ENCODE measurements at places on chromosomes 16 and 17. TPM values are rescaled to one million over a fixed set of nuclear protein-coding genes. Genes with fewer than 3 reads are reported as not detected.

Gene EMP2
- 14.7 TPM for polyA plus RNA-seq

Gene C16orf86
- polyA plus RNA-seq, result 0.17 TPM

- DNase-seq, result no peak
Measured at GRCh38 chr16:46789499-46790414, 41.2 kb downstream of the C16orf87 start.

Gene ABI3
- not detected for polyA plus RNA-seq

GRCh38 chr16:25796239-25796638 lies 104.5 kb downstream of the HS3ST4 start:
- DNase-seq, result no peak

DNA sequence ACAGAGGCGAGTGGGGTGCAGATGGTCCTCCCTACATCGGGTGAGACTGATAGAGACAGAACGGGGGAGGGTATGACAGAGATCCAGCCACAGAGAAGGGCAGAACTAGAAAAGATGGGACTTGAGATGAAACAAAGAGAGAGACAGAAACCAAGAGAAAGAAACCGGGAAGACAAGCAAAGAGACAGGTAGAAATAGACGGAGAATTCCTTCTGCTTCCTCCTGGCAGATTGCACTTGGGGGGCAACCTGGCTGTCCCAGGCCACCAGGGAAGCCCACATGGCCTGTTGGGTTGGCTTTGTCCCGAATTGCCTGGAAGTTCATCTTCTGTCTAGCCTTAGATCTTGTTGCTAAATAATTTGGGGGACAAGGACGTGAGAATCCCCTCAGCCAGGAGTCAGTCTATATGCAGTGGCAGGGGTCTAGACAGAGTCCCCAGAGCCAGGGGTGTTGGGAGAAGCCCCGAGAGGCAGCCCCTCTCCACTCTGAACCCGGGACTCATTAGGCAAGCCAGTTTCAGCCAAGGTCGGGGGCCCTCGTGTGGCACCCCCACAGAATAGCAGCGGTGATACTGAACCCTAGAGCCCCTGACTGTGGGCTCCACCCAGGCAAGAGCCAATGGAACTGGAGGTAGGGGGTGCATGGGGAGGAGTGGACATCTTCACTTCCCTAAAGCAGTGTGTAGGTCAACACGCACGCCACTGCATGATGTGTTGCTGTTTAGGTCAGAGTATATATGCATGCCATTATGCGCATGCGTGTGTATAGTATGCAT lies 627 bp upstream of the TSPOAP1 start:
- no peak for DNase-seq

Gene KRTAP16-1
- not detected for polyA plus RNA-seq

Gene DCUN1D3
- 10.0 TPM for polyA plus RNA-seq

DNA sequence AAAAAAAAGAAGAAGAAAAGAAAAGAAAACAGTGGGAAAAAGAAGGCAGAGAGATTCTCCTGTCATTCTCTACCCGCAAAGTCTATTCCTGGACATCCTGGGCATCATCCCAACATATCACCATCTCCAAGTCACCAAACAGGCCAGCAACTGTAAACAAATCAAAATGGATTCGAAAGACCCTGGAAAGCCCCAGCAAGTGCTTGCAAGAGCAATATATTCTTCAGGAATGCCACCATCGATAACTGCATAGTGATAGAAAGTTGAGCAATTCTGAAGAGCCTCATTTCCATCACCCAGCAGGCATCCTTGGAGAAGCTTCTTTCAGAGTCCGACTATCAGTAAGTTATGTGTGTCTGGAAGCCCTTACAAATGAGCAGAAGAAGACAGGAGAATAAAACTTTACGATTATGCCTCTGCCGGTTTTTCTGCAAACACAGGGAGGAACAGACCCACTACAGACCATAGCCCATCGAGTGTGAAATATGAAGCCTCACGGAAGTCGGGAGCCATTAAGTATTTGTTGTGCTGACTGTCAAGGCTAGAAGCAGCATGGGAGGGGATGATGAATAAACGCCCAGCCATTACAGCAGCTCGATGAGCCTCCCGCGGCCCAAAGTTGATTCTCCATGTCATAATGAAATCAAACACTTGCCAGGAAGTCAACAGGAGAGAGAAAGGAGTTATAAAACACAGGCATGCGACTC lies 64.5 kb upstream of the SEC14L1 start:
- DNase-seq, result no peak

GRCh38 chr17:74454197-74455024 lies 12.0 kb upstream of the CD300A start:
- DNase-seq, result no peak

DNA sequence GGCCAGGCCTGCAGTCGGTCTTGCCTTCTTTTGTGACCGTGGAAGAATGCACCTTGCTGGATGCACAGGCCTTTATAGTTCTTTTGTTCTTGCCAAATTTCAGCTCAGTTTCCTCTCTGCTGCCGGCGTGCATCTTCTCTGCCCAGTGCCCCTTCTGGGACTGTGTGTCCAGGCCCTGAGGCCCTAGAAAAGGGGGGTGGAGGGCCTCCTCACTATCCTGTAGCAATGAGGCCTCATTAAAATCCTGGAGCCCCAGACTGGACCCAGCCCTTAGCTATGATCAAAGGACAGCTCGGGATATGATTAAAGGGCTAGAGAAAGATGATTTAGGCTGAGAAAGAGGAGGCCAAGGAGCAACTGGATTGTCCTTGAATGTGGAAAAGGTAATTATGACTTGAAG lies 229.8 kb downstream of the SEC14L1 start:
- DNase-seq, result no peak

Gene ADAM11
- polyA plus RNA-seq, result 0.03 TPM

Gene PHOSPHO1
- 0.13 TPM for polyA plus RNA-seq

Gene TPPP3
- 0.96 TPM for polyA plus RNA-seq

DNA sequence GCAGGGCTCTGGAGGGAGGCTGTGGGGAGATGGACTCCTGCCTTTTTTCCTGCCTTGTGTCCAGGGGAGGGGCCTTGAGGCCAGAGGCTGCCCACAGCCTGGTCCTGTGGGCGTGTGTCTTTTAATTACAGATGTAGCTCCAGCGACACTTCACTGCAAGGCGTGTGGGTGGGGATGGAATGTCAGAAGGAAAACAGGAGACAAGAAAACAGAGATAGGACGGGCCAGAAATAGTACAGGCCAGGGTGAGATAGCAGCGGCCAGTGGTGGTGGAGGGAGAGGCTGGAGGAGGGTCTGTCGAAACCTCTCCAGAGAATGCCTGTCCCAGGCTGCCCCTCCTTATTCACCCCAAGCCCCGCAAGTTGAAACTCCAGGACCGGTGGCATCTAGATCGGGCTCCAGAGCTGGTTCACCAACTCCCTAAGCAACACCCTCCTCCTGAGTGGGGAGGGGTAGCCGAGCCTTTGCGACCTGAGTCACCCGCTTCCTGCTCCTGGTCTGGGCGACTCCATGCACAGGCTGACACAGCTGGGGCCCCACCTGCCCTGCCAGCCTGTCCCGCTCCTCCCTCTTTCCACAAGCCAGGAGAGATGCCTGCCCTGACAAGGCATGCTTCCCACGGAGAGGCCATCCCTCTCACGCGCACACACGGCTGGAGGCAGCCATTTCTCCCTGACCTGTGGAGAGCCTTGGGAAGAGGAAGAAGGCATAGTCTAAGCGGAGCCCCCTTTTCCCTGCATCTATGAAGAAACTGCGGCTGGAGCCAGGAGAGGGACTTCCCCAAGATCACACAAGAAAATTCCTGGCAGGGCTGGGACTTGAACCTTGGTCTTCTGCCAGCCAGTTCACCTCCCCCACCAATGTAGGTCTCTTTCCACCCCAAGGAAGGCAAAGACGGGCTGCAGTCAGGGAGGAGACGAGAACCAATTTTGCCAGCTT lies 6.6 kb upstream of the JUP start:
- DNase-seq, result peak; percentile 77

Gene C1QTNF8
- not detected for polyA plus RNA-seq

- no peak for DNase-seq
Measured at GRCh38 chr16:81633680-81634379, 145.3 kb upstream of the PLCG2 start.

Gene GJC1
- polyA plus RNA-seq, result 6.5 TPM

GRCh38 chr17:50611634-50612033 lies 23.0 kb upstream of the ABCC3 start:
- DNase-seq, result no peak

- no peak for DNase-seq
Measured at GRCh38 chr16:68492151-68492542, 43.8 kb upstream of the SMPD3 start.

GRCh38 chr17:41800601-41801373 lies 11.0 kb downstream of the P3H4 start:
- peak; percentile 99 for DNase-seq

- DNase-seq, result no peak
Measured at GRCh38 chr17:73359352-73359751, 47.6 kb upstream of the CDC42EP4 start.

Gene ATP2A3
- polyA plus RNA-seq, result 0.21 TPM

Gene FAM20A
- not detected for polyA plus RNA-seq

DNA sequence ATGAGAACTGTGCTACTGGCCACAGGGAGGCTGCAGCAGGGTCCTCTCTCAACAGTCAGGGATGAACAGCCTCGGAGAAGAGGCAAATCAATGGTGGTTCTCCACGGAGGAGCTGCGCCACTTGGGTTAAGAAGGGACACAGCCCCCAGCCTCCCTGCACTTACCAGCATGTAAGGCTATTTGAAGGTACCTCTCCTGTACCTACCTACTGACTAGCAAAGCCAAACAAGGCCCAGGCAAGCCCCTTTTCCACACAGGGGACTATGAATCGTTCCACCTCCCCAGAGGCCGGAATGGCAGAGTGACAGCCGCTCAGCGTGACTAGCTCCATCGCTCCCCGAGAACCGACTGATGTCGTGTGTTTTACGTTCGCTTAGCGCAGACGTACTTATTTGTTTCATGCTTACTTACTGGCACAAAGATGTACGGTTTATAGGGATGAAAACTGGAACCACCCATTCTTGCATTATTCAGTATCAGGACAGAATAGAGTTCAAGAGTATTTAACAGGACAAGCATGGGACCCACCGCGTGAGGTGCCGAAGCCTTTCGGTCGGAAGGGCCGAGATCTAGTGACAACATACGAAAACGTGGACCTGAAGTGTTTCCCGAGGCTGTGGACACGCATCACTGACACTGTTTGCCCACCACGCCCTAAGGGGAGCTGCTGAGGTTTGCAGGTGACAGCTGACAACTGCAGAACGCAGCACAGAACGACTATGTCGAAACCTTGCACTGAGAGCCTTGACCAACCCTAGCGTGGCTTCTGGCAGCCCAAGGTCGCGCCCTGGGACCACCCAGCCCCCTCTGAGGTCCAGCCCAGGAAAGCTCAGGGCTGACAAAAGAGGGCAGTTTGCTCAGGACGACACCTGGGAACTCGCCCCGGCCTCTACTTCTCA lies 1.0 kb downstream of the TEPSIN start:
- DNase-seq, result no peak

DNA sequence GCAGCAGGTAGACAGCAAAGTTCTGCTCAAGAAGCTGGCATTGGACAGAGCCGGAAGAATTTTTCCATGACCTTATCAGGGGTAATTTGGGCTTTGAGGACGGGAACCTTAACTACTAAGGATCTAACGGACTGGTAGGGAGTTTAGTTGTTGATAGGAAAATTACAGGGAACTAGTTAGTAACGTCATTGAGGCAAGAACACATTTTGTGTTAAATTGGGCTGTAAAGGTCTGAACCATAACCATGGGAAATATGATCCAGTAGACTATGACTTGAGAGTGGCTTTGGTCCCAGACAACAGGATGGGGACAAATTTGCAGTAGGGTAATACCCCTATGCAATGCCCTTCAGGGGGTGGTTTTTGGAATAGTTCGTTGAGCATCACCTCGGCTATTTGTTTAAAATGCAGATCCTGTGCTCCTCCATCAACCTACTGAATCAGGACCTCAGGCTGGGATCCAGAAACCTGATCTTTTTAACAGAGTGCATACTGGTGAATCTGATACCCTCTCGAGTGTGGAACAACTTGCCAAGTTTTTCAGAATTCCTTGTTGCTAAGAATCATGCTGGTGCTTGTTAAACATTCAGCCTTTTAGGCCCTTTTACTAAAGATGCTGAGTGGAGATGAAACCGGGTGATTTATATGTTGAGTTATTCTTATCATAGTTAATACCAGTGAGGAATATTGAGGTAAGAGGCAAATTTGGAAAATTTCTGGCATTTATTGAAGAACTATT lies 255.1 kb downstream of the MAP2K6 start:
- DNase-seq, result no peak

- DNase-seq, result no peak
Measured at GRCh38 chr17:81416612-81417011, 21.4 kb downstream of the BAHCC1 start.

DNA sequence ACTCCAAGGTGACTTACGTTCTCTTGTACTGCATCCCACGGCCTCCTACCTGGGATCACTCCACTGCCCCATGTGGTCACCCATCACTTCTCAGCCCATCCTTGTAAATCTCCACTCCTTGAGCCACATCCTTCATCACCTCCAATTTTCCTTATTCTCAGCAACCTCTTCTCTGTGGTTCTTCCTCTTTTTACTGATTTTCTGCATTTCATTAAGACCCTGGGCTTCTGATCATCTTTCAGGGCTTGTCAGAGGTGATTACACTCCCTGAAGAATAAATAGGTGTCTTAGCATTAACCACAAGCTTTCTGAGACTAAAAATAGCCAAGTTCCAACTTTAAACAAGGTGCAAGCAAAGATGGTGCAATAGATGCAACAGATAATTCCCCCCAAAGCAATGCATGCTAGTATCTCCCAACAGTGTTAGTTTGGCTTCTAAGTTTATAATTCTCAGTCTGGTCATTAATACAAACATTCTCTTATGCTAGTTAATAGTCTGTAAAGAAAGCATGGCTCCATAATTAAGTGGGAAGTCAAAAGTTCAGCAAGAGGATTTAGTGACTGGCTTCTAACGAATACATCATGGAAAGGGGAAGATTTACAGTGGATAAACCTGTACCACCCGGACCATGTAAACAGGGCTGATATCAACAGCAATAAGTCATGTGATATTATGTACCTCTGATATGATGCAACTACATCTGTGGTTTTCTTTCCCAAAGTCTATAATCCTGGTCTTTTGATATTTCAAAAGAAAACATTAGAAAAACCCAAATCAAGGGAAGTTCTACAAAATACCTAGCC lies 47.4 kb upstream of the FOXJ1 start:
- no peak for DNase-seq

DNA sequence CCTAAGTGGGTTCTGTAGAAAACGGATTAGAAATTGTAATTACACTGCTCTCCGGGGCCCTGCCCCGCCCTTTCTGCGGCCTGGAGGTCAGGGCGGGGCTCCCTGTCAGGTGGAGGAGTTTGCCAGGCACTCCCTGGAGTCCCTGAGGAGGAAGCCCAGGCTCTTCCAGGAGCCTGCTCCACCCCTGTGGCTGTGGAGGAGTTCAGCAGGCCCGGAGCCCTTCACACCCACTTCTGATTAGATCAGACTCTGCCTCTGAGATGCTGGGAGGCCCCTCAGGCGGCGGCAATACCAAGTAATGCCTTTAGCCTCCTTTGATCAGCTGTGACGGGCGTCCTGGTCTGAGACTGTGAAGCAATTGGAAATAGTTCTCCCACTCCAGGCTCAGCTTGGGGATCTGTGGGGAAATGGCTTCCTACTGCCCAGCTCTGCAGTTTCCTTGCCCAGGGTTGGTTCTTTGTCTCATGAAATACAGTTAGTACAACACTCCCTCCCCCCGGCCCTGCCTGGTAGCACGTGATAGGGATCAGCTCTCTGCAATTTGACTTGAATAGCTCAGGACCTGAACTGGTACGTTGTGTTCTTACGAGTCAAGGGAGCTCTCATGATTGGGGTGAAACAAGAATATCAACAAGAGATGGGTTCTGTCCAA lies 22.3 kb downstream of the BAIAP2 start:
- no peak for DNase-seq

Gene DNAI2
- polyA plus RNA-seq, result not detected

Data from keratinocyte (primary cell).